ENCODE measurements at places on chromosomes 4 and X. TPM values are rescaled to one million over a fixed set of nuclear protein-coding genes. Genes with fewer than 3 reads are reported as not detected.

The GDPD2 gene
- not detected for total RNA-seq

The CXorf49 gene
- total RNA-seq: not detected

The TEX11 gene
- not detected for total RNA-seq

The EGF gene
- 2.7 TPM for total RNA-seq

The BBS7 gene
- total RNA-seq: 16.1 TPM

The SLIT2 gene
- 101 TPM for total RNA-seq

The F9 gene
- not detected for total RNA-seq

The SATL1 gene
- total RNA-seq: not detected

The IBSP gene
- not detected for total RNA-seq

DNA sequence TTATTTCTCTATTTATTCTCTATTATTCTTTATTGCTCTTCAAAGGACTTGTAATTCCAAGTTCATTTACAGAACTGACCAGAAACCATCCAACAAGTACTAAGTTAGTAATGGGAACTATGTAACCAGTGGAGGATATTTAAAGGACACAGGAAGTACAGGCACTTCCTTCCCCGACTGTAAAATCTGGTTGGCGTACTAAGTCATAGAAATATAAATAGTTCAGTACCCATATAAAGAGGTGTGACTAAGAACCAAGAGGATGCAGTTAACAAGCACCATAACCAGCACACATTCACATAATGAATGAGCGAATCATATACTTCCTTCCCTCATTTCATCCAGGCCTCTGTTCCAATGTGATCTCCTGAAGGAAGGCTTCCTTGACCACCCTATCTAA, 3.6 kb upstream of the EIF4E start:
- H3K4me3 ChIP-seq: no peak overlapping the region
- H3K36me3 ChIP-seq: no peaks in the 10 kb centered on the region
- H3K27me3 ChIP-seq: no peaks in the 10 kb centered on the region
- no peak for DNase-seq
- no peak overlapping the region for H3K27ac ChIP-seq

GRCh38 chrX:132741689-132742088, 216.7 kb downstream of the HS6ST2 start:
- DNase-seq: no peak
- no peaks in the 10 kb centered on the region for H3K27me3 ChIP-seq
- no peak overlapping the region for H3K27ac ChIP-seq
- no peaks in the 10 kb centered on the region for H3K4me1 ChIP-seq
- no peaks in the 10 kb centered on the region for H3K36me3 ChIP-seq

DNA sequence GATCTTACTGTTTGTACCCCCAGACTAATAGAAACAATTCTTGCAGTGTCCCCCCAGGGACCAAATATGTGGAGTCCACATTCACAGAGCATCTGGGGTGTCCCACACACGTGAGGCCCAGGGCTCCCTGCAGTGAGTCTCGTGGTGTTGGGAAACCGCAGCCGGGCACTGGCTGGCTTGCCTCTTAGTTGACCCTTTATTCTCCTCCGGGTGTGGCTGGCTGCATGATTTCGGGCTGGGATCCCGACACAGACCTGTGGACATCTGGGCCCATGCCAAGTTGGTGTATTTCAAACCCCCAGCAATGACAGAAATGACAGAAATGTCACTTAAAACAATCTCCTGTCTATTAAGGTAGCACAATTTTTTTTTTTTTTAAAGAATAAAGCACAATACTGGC, 15.6 kb upstream of the CLDN24 start:
- H3K27me3 ChIP-seq: no peaks in the 10 kb centered on the region
- no peaks in the 10 kb centered on the region for H3K36me3 ChIP-seq
- DNase-seq: no peak
- peaks cover 2% of the 10 kb centered on the region for H3K4me1 ChIP-seq

DNA sequence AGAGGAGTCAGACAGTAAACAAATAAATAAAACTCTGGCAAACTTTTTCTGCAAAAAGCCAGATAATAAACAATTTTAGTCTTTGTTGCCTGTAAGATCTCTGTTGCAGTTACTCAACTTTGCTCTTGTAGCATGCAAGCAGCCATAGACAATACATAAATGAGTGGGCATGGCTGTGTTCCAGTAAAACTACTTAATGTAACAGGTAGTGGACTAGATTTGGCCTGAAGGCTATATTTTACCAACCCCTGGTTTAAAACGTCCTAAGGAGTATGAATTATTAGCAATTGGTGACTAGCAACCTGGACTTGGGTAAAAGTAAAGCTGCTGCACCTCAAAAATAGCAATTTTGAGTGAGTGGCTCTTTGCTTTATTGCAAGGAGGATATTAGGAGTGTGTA, 30.9 kb downstream of the SLAIN2 start:
- no peaks in the 10 kb centered on the region for H3K27me3 ChIP-seq
- H3K4me1 ChIP-seq: no peaks in the 10 kb centered on the region
- H3K36me3 ChIP-seq: no peaks in the 10 kb centered on the region
- H3K4me3 ChIP-seq: no peak overlapping the region
- H3K27ac ChIP-seq: no peak overlapping the region

DNA sequence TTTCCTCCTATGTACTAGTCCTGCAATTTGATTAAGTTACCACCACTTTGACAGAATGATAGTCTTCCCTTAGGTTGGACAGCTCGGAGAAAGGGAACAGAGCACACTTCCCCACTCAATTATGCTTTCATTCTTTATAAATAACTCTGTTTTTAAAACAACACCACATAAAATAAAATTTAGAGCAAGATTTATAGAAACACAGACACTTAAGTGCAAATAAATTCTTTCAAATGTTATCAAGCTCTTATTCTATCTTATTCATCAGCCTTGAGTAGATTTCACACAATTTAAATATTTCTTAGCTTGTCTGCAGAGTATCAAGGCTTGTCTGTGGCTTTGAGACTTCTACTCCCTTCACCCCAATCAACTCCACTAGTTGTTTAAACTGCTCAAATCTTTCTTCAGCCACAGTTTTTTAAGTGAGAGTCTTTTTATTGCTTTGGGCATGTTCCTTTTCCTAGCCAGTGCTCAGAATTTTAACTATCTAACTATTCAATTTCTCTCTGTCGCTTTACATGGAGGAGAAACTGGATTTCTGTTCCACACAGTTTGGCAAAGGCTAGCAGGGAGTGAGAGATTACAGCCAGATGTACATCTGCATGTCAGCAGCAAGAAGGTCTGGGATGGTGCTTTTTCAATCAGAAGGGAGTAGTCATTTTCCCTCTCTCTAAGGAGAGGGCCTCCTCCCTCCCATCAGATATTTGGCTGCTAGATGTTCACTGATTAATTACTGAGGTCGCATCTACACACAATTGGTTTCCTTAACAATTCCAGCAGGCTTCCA, 53.1 kb upstream of the PLAC1 start:
- H3K4me1 ChIP-seq: no peaks in the 10 kb centered on the region
- no peaks in the 10 kb centered on the region for H3K27me3 ChIP-seq
- no peak overlapping the region for H3K27ac ChIP-seq
- H3K36me3 ChIP-seq: no peaks in the 10 kb centered on the region
- no peak overlapping the region for H3K4me3 ChIP-seq

DNA sequence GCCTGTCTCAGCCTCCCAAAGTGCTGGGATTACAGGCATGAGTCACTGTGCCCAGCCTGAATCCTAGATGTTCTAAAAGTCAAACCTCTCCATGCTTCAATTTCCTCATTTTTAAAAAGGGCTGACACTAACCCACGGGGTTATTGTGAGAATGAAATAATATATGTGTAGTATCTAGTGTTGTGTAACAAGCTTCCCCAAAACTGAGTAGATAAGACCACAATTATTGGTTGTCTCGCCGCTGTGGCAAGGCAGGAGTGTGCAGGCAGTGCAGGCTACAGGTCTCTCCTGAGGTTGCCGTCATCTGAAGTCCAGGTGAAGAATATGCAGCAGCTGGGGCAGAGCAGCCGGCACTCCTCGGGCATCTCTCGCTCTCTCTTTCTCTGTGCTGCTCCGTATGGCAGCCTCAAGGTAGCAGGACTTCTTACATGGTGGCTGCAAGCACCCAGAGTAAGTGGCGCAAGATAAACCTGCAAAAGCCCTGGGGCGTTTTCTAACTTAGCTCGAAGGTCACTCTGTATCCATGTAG, 30.9 kb downstream of the RAB33B start:
- H3K27ac ChIP-seq: no peak overlapping the region
- no peaks in the 10 kb centered on the region for H3K27me3 ChIP-seq
- no peak for DNase-seq
- no peak overlapping the region for H3K4me3 ChIP-seq
- H3K36me3 ChIP-seq: no peaks in the 10 kb centered on the region

DNA sequence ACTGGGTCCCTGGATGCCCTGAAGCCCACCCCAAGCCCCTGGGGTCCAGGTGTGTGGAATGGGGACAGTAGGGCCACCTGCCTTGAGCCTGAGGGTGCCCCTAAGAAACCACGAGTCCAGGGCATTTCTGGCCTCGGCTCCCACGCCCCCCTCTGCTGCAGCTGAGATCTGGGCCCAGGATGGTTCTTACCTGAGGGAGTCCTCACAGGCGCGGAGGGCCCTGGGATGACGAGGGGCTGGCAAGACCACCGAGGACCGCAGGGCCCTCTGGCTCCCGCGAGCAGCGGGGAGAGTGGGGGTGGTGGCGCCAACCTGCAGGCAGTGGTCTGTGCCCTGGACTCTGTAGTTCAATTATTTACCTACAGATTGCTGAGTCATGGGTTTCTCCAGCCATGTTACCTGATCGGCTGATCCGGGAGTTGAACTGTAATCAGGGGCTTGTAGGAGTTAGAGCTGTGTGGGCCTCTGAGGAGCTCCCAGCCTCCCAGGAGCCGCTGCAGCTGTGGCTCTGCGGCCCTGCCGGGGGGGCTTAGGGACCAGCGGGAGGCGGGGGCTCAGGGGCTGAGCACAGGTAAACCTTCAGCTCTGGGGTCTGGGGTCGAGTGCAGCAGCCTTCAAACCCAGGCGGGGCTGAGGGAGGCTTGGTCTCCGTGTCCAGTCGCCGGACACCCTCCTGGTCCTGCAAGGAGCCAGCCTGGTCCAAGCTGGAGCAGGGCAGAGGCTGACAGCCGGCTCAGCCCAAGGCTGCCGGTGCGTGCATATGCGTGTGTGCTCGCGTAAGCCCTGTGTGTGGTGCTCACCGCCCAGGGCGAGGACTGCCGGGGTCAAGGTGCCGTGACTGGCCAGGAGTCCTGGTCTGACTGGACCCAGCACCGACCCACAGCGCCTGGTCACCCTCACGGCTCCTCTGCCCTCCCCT, at the start of gene SLC26A1:
Gene SLC26A1 (minus strand): TSS at position 294 of the 919 bp plus-strand sequence. CDS start 1,701 bp downstream, outside the sequence.
- H3K4me1 ChIP-seq: peaks cover 6% of the 10 kb centered on the region
- peaks cover 25% of the 10 kb centered on the region for H3K27me3 ChIP-seq
- no peak within 1 kb of the TSS for H3K27ac ChIP-seq
- no peak for DNase-seq

DNA sequence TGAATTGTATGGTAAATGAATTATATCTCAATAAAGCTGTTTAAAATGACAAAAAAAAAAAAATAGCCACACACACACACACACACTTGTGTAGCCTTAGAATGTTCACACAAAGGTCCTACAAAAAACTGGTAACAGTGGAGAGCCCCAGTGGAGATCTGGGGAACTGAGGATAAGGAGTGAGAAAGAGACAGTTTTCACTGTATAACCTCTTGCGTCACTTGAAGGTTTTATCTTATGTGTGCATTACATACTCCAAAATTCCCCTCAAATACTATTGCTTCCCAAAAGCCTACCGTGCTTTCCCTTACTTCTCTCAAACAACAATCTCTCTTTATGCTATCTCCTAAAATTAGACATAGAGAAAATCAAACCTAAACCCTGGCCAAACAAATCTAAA, 67.8 kb downstream of the SMC1A start:
- no peak for DNase-seq
- no peaks in the 10 kb centered on the region for H3K27me3 ChIP-seq
- no peaks in the 10 kb centered on the region for H3K4me1 ChIP-seq

- no peak overlapping the region for H3K4me3 ChIP-seq
- DNase-seq: no peak
- no peak overlapping the region for H3K27ac ChIP-seq
- H3K27me3 ChIP-seq: no peaks in the 10 kb centered on the region
- no peaks in the 10 kb centered on the region for H3K36me3 ChIP-seq
These were observed 2.2 kb downstream of the UGT2B4 start for GRCh38 chr4:69493515-69493914.

DNA sequence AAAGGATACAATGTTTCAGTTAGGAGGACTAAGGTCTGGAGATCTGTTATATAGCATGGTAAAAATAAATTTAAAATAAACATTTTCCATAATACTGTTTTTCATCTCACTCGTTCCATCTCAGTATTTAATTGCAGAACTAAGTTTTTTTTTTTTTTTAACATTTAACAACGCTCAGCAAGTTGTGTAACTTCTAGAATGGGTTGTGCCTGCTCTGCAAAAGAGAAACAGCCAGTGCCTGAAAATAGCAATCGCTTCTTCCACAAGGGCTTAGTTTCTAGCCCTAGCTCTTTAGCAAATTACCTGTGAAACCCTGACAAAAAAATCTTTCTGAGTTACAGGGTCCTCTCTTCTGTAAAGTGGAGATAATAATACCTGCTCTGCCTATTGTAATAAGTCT, 41.9 kb downstream of the CNGA1 start:
- DNase-seq: no peak
- H3K36me3 ChIP-seq: no peaks in the 10 kb centered on the region
- no peaks in the 10 kb centered on the region for H3K27me3 ChIP-seq
- H3K27ac ChIP-seq: no peak overlapping the region
- no peaks in the 10 kb centered on the region for H3K4me1 ChIP-seq

- no peaks in the 10 kb centered on the region for H3K36me3 ChIP-seq
- H3K27ac ChIP-seq: no peak overlapping the region
- DNase-seq: no peak
- H3K4me3 ChIP-seq: no peak overlapping the region
- no peaks in the 10 kb centered on the region for H3K27me3 ChIP-seq
These were observed 127.2 kb downstream of the FBXW7 start for GRCh38 chr4:152408514-152409327.

DNA sequence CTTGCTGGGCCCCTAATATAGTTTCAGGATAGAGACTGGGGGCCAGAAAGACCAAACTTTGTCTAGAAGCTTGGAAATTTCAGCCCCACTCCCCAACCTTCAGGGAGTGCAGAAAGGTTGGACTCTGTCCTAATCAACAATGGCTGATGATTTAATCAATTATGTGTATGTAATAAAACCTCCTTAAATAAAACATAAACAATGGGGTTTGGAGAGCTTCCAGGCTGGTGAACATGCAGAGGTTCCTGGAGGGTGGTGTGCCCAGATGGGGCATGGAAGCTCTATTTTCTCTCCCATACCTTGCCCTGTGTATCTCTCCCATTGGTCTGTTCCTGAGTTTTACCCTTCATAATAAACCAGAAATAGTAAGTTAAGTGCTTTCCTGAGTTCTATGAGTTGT, 174.2 kb downstream of the GC start:
- no peak for DNase-seq
- no peaks in the 10 kb centered on the region for H3K36me3 ChIP-seq
- H3K4me3 ChIP-seq: no peak overlapping the region

GRCh38 chr4:73583666-73584065, 36.6 kb downstream of the RASSF6 start:
- H3K36me3 ChIP-seq: no peaks in the 10 kb centered on the region
- DNase-seq: no peak
- no peaks in the 10 kb centered on the region for H3K4me1 ChIP-seq
- no peak overlapping the region for H3K27ac ChIP-seq

- no peaks in the 10 kb centered on the region for H3K4me1 ChIP-seq
- no peak overlapping the region for H3K27ac ChIP-seq
- no peaks in the 10 kb centered on the region for H3K27me3 ChIP-seq
- no peak for DNase-seq
These were observed 51.3 kb downstream of the DTHD1 start for GRCh38 chr4:36332782-36333131.
